ENCODE measurements at places on chromosomes 16 and 17. TPM values are rescaled to one million over a fixed set of nuclear protein-coding genes. Genes with fewer than 3 reads are reported as not detected.

GRCh38 chr17:27776882-27777624, 23.3 kb downstream of the NOS2 start:
- DNase-seq, result no peak

MT3 gene
- 8.2 TPM for total RNA-seq

HSD3B7 gene
- total RNA-seq, result 10.0 TPM

CD79B gene
- 4.8 TPM for total RNA-seq

DNA sequence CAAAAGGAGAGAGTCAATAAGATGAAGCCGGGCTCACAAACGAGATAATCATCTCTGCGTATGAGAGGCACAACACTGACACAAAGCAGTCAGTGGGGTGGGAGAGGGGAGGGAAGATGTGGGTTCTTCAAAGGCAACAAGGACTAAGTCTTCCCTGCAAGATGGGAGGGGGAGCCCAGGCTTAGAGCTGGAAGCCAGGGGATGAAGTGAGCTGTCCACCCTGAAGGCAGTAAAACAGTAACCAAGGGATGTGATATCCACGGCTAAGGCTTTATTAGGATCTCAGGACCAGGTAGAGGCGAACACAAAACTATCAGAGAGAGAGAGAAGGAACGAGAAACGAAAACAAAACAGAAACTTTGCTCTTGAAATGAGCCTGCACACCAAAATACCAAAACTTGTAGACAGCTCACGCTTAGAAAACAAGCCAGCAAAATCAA, 115.9 kb downstream of the DYNLRB2 start:
- DNase-seq, result no peak

- no peak for DNase-seq
Observed at GRCh38 chr17:52287611-52288010, 129.1 kb upstream of the CA10 start.

DNA sequence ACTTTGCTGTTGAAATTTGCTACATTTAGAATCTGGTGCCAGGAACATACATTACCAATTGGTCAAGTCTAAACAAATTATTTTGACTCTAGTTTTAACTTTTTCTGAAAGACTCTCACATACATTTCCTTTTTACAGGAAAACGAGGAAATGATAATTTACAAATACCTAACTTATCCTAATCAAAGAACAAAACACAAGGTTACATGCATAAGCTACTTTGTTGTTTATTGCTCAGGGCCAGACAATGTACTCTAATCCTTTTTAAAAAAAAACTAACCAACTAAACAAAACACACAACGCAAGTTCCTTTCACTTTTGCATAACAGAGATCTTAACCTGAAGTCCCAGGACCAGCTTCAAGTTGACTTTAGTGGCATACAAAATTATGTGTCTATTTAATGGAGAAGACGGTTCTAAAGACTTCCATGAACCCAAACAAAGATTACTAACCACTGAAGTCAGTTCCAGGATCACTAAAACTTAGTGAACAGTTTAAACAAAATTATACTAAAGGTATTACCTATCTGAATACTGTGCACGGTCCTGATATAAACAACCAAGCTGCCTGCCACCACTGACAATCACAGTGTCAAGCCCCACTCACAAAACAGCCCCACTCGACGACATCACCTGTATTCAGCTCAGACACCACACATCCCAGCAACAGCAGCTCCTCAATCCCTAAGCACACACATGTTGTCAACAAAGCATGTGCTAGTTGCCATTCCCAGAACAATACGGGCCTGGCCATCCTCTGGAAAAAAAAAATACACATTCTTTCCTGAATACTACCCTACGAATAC, 1.9 kb downstream of the ZNF652 start:
- DNase-seq, result no peak

CXCL16 gene
- total RNA-seq, result 8.2 TPM

- no peak for DNase-seq
Observed at GRCh38 chr17:49365667-49366066, 3.6 kb upstream of the ZNF652 start.

HCRT gene
- total RNA-seq, result not detected

DNA sequence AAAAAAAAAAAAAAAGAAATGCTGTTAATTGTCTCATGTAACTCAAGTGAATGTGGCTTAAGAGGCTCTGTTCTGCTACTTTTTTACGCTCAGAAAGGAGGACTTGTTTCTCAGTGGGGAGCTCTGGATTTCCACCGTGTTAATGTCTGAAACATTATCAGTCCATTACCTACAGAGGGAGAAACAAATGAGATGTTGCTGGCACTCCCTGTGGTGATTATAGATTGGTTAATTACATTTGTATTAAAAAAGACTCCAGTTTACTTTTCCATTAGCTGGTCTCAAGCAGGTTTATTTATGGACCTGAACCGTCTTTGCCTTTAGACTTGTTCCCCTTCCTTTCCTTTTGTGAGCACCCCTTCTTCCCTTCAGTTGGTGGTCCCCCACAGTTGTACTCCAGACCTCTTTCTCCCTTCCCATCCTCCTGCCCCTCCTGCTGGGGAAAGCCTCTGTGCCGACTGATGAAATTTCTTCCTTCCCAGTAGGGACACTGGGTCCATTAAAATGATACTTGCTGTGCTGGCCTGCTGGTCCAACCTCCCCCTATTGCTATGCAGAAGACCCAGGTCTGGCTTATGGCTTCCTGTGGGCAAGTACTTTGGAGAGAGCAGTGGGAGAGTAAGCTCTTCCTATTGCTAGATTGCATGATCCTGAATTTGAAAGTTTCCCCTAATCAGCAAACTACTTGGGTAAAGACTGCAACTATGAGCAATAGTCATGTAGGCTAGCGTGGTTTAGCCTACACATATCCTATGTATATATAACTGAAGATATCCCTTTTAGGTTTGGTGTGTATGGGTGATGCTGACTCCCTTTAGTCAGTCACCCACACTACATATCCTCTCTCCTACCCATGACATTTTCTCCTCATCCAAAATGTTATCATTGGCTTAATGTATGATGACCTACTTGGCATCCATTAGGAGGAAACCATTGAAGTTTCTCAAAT, 8.1 kb downstream of the CDC6 start:
- DNase-seq, result no peak

KCNH6 gene
- not detected for total RNA-seq

DNA sequence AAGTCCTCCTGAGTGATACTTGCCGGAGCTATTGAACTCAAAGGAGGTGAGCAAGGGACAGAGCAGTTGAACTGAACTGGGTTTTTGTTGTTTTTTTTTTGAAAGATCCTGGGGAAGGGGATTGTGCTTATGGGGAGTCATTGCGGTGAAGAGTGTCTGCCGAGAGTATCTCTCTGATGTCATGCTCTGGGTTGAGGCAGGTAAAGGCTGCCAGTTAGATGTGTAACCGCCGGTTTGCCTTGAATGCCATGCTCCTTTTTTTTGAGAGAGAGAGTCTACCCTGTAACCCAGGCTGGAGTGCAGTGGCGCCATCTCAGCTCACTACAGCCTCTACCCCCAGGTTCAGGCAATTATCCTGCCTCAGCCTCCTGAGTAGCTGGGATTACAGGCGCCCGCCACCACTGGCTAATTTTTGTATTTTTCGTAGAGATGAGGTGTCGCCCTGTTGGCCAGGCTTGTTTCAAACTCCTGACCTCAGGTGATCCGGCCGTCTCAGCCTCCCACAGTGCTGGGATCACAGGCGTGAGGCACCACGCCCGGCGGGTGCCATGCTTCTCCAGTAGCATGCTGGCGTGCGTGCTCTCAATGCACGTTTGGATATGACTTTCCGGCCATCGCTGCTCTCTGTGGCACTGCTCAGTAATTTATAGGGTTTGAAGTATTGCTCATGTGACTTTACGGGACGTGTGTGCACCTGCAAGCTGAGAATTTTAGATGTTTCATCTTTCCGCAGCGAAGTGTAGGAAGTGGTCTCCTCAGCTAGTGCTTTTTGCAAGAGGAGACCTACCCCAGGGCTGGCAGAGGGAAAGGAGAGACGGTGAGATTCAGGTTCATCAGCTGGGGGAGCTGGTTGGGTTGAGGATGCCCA, 8.5 kb downstream of the ZC3H18 start:
- DNase-seq, result no peak
